ELR (cell line): ENCODE measurements at places on chromosomes 7 and 10.

DNA sequence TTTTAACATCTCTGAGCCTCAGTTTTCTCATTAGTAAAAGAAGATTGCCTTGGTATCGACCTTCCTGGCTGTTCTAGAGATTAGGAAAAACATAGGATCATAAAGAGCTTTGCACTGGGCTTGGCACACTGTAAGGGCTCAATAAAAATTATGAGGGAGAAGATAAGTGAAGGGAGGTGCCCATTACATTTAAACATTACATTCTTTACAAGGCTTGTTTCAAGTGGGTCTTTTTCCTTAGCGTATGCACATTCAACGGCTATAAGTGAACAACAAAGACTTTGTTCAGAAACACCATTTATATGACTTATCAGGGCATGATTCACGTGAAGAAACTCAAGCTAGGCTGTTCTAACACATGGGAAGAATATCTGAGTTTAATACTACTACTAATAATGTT lies 351.9 kb upstream of the NPVF start:
- no peak for DNase-seq

- no peak for DNase-seq
Observed at GRCh38 chr7:107961405-107961804, 41.6 kb downstream of the LAMB1 start.

DNA sequence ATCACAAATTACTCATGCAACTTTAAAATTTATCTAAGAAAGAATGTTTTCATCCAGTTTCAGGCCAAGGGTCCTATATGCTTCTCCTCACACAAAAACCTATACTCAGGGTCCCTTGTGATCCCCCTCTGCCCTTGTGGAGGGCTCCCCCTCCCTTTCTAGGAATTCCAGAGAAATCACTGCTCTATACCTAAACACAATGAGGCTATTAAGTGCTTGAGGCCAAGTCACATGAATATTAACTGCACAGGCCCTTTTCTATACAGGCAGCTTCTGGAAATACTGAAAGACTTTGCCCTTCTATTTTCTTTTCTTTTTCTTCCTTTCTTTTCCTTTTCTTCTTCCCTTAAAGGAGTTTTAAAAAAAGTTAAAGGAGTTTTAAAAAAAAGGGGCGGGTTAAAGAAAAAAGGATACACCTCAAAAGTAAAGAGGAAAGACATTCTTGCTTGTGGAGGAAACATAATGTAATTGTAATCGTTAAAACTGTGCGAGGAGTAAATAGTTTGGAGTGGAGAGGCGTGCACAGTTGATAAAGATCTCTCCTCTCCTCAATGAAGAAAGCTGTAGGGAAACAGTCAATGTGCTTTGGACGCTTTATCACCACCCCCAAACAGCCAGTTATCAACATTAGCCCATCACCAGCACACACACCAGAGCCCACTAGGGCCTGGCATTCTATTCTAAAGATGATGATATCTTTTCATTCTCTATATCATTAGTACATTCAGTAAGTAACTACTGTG lies 16.4 kb downstream of the GRB10 start:
- no peak for DNase-seq

DNA sequence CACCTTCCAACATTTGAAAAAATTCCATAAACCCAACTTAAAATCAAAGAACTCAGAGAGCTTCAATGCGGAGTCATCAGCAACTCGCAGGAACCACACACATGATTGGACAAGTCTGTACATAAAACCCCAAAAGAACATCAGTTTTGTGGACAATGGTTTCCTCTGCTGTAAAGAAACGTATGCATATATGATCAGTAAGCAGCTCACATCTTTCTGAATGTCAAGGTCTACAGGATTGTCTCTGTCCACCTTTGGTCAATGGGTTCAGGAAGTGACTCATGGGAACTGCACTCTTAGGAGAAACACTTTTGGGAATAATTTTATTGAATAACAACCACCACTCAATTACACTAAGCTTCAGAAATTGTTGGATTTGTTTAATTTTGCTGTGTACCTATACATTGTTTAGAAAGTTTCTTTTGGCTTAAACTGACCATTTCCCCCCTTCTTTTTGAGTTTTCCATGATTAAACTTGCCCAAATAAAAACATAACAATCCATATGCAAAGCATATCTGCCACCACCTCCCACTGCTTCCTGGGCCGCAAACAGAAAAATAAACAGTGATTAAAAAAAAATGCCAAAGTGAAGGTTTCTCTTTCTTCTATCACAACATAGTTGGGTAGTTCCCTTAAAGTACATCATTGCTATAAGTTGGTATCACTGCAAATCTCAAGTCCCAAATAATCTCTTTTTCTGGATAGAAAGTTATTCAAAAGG lies 27.3 kb upstream of the AFAP1L2 start:
- no peak for DNase-seq

DNA sequence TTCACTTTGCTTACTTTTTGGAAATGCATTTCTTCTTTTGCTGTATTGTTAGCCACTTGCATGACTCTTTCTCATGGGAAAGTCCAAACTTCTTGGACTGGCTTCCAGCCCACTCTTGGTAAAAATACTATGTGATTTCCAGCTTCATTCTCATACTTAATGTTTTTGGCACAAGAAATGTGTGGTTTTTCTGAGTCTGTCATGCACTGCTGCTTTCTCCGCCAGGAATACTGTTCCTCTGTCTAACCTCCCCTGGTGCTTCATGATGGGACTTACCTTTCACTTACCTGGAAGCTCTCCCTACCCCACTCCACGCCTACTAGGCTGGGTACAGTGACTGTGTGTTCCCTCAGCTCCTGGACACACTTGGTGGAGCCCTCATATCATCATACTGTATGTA lies 18.7 kb downstream of the MGAM2 start:
- DNase-seq: no peak

- no peak for DNase-seq
Observed at GRCh38 chr7:132504071-132504470, 72.2 kb downstream of the PLXNA4 start.

DNA sequence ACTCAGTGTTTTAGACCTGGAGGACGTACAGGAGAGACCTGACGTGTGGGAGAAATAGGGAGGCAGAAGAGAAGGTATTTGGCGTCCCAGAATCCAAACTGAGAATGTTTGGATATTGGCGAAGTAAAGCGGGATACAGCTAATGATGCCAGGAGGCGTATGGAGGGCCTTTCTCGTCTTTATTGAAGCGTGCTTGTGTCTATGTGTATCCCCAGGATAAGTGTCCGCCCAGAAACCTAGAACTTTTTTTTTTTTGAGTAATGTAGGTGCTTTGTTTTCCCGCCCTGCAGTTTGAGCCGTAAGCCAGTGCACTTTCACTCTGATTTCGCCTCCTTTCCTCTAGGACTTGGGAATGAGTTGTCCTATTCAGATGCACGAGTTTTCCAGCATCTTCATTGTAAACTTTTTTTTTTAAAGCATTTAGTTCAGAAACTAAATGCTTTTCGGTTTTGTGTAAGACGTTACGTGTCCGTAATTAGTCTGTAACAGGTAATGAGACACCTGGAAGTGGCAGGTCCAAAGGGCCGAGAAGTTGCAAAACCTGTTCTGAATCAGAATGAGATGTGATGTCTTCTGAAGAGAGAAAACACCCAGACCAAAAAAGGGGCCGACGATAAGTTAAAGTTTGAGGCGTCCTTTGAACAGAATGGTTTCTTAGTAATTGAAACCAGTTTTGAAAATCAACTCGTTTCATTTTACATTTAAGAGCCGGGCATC lies 746 bp downstream of the ARL5B start:
- DNase-seq: peak; percentile 46

DNA sequence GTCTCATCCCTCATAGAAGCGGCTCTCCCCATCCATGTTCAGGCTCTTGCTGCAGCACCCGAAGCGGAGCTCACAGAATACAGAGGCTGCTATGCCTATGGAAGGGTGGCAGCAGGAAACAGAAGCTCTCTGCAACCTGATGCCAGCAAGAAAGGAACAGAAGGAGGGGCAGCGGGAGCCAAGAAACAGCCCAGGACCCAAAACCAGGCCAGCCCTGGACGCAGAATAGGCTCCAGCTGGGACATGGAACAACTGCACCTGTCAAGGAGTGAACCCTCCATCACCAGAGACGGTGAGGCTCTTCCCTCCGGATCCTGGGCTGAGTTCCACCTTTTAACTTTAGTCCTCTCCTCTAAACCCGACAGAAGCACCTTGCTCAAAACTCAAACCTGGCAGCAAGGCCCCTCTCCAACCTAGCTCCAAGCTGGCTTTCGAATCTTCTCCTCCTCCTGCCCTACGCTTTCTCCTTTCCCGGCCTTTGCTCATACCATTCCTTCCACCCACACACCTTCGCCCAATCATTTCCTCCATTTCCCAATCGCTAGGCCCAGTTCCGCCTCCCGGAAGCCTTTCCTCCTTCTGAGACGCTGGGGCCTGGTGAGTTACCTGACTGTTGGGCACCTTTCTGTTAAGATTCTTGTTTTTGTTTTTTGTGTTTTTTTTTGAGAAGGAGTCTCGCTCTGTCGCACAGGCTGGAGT lies 122.8 kb upstream of the ZNF92 start:
- DNase-seq: no peak

DNA sequence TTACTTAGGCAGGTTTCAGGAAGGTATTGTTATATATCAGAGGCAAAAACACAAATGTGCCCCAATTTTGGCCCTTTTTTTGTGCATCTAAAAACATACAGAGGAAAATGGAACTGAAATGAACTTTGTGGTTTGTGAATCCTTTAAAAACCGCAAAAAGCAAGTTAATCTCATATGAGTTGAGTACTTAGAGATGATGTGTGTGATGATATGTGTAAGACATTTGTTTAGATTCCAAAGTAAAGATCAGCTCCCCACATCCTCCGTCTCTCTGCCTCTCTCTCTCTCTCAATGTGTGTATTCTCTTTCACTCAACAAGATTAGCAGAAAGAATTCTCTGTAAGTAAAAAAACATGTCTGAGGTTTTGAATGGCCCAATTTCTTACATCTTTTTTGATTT lies 201.9 kb downstream of the MALRD1 start:
- DNase-seq: peak; percentile 2

DNA sequence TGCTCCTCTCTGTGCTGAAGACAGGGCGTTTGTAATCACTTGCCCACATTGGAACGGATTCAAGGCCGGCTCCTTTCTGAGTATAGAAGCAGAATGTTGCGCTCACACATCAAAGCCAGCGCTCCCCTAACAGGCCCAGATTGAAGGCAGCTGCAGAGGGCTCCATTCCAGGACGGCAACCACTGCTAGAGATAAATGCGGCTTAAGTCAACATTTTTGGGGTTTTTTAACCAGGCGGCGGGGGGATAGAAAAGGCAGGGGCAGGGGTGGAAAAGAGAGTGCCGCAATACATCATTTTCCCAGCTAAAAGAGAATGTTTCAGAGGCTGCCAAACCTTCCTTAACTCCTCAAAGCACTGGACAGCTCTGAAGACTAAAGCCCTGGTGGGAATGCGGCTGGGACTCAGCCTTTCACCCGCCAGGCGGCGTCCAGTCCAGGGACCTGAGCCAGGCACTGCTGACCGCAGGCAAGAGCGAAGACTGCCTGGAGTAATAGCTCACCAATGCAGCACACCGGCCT lies 189.6 kb downstream of the TNS3 start:
- no peak for DNase-seq

DNA sequence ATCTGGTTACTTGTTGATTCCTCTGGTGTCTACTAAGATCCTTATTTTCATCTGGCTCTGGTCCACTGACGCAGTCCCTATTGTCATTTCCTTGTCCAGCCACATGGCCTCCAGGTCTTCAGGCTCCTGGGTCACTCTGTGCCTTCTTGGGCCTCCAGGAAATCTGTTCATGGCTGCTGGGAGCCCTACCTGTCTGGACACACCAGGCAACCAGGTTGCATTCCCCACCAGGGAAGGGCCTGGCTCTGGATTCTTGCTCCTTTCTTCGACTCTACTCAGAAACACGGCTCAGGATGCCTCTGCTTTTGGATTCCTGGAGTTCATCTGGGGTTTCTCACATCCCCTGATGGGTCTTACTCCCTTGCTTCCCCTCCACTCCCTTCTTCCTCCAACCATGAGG lies 8.0 kb upstream of the PPIF start:
- no peak for DNase-seq

DNA sequence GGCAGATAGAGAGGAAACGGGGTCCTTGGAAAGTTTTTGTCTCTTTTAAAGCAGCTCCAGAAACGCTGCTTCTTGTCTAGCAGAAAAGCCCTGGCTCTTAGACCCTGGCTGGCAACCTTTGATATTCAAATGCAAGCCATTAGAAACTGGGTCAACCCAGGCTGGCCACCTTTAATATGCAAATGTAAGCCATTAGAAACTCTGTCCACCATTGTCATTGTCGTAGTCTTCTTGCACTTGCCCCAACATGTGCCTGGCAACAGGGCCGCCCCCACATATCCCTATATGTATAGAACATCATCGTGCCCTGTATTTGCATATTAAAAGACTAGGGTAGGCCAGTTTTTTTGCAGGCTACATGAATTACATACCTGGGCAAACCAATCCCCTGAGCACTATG lies 621.3 kb upstream of the DPP6 start:
- no peak for DNase-seq

- DNase-seq: peak; percentile 48
Observed at GRCh38 chr7:139619367-139619657, 95.8 kb downstream of the CLEC2L start.

GRCh38 chr7:39659356-39660013 lies 36.1 kb downstream of the RALA start:
- DNase-seq: peak; percentile 25

- no peak for DNase-seq
Observed at GRCh38 chr7:48118041-48118440, 29.0 kb downstream of the UPP1 start.

- DNase-seq: no peak
Observed at GRCh38 chr7:2959103-2959680, 84.5 kb downstream of the CARD11 start.

DNA sequence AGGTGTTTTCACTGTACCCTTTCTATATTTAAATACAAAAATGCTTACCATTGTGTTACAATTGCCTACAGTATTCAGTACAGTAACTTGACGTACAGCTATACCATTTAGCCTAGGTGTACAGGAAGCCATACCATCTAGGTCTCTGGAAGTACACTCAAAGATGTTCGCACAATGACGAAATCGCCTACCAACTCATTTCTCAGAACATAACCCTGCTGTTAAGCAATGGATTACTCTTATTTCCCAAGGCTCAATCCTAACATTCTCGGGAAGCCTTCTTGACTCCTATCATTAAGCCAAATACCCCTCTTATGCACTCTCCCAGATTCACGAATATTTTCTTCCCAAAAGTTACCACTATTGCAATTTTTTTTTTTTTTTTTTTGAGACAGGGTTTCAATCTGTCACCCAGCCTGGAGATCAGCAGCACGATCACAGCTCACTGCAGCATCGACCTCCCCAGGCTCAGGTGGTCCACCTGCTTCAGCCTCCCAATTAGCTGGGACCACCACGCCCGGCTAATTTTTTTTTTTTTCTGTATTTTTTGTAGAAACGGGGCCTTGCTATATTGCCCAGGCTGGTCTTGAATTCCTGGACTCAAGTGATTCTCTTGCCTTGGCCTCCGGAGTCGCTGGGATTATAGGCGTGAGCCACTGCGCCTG lies 1.5 kb downstream of the CWF19L1 start:
- DNase-seq: no peak

DNA sequence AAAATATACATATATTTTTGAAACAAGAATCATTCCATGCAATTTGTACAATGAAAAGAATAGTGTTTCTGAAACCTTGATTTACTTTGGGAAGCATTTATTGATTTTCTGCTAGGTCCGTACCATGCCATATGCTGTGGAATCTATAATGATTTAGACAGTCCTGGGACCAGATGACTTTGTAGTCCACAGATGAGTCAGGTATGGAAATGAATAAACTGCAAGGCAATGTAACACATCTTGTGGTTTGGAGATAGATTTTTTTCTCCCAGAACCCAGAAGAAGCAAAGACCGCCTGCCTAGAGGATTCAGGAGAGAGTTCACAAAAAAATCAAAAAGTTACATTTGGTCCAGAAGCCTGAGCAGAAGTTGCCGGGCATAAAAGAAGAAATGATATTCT lies 190.4 kb downstream of the GPR37 start:
- peak; percentile 55 for DNase-seq
